ENCODE measurements at places on chromosomes 5 and 9.
A peak's percentile ranks its signal among the peaks of the same experiment; 100 is the strongest.

GRCh38 chr5:134989266-134989830 is 21.6 kb downstream of the CATSPER3 start:
- DNase-seq: no peak

- DNase-seq: no peak
Observed at GRCh38 chr9:792331-793260, 48.9 kb upstream of the DMRT1 start.

DNA sequence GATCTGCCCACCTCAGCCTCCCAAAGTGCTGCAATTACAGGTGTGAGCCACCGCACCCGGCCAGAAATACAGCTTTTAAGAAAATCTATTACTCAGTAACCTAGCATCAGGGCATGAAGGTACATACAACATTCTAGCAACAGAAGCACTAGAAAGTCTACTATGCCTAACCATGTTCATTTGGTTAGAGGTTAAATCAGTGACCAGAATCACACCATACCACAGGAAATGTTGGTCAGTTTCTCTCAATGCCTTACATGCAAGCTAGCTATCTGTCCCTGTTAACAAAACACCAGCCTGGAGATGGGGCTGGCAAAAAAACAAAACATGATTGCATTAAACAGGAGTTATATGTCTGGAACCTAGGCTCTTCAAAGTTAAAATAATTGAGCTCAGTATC is 104.1 kb downstream of the STRBP start:
- DNase-seq: no peak

DNA sequence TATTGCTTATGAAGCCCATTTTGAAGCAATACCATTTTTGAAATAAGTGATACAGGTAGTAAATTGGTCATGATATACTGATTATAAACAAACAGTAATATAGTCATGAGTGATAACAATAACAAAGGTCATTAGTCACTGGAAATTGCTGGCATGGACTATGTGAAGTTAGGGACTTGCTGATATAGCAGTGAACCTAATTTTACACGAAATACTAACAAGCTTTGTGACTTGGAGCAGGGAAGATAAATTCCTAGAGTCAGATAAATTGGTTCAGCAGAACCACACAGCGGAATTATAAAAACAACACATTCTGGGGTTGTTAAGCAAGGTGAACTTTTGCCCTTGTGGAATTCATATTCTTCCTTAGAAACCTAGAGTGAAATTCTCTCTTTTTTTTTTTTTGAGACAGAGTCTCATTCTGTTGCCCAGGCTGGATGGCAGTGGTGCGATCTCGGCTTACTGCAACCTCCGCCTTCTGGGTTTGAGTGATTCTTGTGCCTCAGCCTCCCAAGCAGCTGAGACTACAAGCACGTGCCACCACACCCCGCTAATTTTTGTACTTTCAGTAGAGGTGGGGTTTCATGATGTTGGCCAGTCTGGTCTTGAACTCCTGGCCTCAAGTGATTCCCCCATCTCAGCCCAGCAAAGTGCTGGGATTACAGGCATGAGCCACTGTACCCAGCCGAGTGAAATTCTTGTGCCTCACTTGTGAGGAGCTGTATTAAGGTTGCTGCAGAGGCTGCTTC is 6.0 kb downstream of the UGCG start:
- DNase-seq: peak; percentile 35

- no peak for DNase-seq
Observed at GRCh38 chr5:169808118-169808581, 171.1 kb downstream of the DOCK2 start.

DNA sequence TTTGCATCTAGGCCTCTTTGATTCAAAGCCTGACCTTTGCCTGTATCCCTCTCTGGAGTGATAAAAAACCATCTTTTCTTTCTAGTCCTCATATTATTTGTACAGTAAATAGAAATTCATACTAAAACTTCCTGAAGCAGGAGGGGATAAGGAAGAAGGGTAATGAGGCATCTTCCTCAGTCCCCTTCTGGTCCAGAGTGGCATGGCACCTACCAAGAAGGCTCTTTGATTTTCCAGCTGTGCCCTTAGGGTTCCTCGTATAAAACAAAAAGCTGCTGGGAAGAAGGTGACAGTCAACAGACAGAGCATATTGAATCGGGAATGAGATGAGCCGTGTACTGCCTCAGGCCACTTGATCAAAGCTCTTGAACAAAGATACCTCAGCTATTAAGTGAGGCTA is 71.9 kb upstream of the SPDL1 start:
- DNase-seq: no peak

GRCh38 chr5:55903121-55903701 is 52.1 kb downstream of the IL31RA start:
- DNase-seq: no peak

GRCh38 chr9:35771943-35772342 is 17.9 kb upstream of the MSMP start:
- no peak for DNase-seq

DNA sequence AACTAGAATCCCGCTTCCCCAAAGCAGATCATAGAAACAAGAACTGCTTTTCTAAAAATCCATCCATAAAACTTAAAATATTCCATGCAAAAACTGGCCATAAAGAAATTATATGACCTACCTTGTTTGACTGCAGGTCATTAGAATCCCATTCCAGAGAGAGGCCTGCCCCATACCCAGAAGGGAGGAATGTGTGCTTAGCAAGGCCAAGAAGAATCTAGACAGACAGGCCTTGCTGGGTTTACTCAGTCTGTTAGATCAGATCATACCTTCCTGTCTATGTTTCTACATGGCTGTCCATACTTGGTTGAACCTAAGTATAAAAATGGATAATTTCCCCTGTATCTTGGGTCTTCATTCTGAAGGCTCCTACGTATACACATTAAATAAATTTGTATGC is 358.8 kb upstream of the TRPC7 start:
- no peak for DNase-seq

DNA sequence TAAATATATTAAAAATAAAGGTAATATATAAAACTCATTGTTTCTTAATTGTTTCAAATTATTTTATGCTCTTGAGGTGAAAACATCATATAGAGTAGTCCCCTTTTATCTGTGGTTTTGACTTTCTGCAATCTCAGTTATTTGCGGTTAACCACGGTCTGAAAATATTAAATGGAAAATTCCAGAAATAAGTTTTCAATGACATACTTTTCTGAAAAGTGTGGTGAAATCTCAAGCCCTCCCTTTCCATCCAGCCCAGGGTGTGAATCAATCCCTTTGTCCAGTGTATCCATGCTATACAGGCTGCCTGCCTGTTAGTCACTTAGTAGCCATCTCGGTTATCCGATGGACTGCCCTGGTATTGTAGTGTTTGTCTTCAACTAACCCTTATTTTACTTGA is 546.7 kb upstream of the DMAC1 start:
- no peak for DNase-seq

GRCh38 chr9:114057161-114057885 is 20.8 kb downstream of the AMBP start:
- no peak for DNase-seq

DNA sequence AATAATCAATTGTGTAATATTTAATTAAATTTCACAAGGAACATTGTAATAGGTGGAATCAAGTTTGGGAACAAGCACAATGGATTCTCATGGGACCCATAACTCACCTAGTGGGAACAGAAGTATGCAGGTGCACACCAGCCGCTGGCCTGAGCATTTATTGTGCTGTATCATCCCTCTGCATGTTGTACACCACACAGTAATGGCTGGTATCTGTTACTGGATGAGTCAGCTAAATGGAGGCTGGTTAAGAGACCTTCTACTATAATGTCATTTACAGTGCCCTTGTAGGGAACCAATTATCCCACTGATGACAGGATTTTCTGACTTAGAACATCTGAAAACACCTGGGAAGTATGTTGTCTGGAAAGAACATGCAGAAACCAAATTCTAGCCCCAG is 3.2 kb upstream of the MAP3K1 start:
- peak; percentile 88 for DNase-seq

DNA sequence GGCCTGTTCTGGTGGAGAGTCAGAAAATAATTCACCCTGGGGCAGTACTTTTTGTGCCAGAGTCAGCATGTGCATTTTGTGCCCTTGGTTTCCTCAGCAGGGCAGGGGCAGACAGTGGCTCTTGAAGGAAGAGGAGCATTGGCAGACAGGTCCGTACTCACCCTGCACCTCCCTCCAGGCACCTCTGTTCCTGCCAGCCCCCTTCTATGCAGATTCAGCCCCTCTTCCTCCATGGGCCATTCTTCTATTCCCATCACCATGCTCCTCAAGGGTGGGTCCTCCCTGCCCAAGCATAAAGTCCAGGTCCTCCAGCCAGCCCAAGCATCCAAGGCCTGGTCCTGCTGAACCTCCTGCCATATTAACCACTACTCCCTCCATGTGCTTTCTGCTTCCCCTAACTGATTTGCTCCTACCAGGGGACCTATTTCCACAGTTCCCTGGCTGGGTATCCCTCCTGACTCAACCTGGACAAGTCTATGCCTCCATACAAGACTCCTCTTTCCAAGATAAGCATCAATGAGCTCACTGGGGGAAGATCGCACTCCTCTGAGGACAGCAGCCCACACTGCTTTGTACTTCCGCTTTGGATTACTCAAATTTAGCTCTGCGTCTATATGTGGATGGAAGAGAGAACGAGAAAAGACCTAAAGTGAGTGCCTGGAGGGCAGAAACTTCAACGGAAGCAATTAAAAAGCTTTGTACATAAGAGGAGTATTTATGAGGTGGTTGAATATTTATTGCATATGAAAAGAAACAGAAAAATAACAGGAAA is 9.3 kb upstream of the ACSL6 start:
- no peak for DNase-seq

DNA sequence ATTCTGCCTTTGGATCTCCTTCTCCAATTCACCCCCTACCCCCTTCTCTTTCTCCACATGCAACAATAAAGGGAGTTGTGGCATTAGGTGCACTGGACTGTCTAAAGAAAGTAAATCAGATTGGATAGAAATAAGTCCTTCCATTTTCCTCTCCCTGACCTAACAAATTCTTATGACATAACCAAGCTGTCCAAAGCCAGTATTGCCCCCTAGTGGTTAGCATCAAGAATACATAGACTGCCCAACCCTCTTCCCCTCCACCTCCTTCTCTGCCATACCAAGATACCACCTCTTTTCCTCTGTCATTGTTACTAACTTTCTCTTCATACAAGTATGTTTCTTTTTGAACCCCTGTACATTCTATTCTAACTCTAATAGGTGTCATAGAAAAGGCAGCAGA is 45.7 kb downstream of the PPARGC1B start:
- peak; percentile 69 for DNase-seq

GRCh38 chr9:107760469-107761242 is 271.1 kb upstream of the KLF4 start:
- no peak for DNase-seq

GRCh38 chr5:127995556-127995955 is 88.0 kb upstream of the SLC12A2 start:
- no peak for DNase-seq

DNA sequence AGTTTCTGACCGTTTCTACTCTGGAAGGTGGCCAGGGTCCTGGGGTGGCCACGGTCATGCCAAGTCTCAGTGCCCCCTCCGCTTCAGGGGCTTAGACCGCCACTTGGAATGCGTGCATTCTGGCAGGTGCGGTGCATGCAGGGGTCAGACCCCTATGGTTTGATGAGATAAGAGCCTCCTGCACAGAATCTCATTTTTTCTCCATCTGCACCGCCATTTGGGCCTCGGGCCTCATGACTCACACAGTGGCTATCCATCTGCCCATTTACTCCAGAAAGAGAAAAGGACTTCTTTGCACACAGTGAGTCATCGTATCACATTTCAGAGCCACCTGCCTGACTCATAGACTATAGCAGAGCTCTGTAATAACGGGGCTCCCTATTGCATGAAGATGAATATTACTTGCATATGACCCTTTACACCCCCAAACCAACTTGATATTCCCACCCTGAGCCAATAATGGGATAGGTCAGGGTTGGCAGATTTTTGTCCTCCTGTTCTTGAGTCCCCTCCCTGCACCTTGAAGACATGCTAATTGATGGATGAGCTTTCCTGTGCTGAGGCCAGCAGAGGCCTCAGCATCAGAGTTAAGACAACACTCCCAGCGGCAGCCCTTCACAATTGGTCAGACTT is 157.4 kb downstream of the NR3C1 start:
- peak; percentile 43 for DNase-seq

- DNase-seq: no peak
Observed at GRCh38 chr5:87329114-87329513, 61.4 kb downstream of the RASA1 start.

GRCh38 chr5:116291271-116291670 is 206.4 kb downstream of the COMMD10 start:
- DNase-seq: no peak

DNA sequence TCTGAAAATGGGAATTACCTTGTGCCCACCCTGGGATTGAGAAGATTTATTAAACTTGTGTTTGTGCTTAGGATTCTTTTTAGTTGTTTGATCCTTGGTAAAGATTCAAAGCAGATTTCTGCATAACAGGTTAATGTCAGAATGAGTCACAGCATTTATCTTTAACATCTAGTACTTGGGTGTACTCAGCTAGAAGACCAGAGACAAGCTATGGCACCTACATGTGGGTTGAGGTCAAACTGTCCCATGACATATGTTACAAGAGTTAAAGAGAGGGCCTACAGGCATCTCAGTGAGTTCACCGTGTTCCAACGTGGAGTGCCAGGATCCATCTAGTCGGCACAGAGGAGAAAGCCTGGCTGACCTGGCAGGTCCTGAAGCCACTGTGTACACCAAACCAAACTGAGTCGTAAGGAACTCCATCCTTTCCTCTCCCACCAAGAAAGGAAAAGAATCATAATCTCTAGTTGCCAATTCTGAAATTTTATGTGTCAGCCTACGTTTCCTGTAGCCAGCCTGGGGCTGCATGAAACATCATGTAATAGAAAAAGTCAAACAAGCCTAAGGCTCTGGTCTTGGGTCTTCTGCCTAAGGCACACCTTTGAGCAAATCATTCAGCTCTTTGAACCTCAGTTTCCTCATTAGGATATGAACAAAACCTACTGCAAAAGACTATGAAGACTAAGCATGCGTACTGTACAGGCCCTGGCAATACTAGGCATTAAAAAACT is 73.7 kb downstream of the RCL1 start:
- peak; percentile 50 for DNase-seq

GRCh38 chr5:173397516-173397915 is 69.3 kb upstream of the STC2 start:
- DNase-seq: no peak

GRCh38 chr9:33737811-33738606 is 57.4 kb upstream of the PRSS3 start:
- peak; percentile 51 for DNase-seq

DNA sequence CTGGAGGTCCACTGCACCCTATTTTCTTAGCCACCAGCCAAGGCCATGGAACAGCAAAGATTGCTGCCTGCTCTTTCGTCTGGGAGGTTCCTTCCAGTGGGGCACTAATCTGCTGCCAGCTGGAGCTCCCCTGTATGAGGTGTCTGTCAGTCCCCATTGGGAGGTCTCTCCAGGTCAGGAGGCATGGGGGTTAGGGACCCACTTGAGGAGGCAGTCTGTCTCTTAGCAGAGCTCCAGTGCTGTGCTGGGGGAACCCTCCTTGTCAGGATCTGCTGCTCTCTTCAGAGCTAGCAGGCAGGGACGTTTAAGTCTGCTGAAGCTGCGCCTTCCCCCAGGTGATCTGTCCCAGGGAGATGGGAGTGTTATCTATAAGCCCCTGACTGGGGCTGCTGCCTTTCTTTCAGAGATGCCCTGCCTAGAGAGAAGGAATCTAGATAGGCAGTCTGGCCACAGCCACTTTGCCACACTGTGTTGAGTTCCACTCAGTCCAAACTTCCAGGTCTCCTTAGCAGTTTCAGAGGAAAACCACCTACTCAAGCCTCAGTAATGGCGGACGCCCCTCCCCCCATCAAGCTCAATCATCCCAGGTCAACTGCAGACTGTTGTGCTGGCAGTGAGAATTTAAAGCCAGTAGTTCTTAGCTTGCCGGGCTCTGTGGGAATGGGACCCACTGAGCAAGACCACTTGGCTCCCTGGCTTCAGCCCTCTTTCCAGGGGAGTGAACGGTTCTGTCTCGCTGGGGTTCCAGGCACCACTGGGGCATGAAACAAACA is 317.7 kb downstream of the LRRC70 start:
- DNase-seq: no peak
